ENCODE measurements at places on chromosomes 13 and 19.

- DNase-seq: no peak
Measured at GRCh38 chr19:49456326-49456725, 3.3 kb downstream of the ALDH16A1 start.

GRCh38 chr13:112968380-112968909, 569 bp upstream of the MCF2L start:
- DNase-seq: no peak

- no peak for DNase-seq
Measured at GRCh38 chr19:8666814-8667405, 31.7 kb downstream of the ACTL9 start.

DNA sequence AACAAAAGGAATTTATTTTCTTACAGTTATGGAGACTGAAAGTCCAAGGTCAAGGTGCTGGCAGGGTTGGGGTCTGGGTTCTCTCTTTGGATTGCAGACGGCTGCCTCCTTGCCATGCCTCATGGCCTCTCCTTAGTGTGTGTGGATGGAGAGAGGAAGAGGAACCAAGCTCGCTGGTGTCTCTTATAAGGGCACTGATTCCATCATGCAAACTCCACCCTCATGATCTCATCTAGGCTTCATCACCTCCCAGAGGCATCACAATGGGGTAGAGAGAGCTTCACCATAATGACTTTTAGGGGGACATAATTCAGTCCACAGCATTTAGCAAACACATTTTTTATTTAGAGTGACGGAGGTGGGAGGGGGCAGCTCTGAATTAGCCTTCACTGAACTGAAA, 104.9 kb upstream of the ABCC4 start:
- DNase-seq: no peak

DNA sequence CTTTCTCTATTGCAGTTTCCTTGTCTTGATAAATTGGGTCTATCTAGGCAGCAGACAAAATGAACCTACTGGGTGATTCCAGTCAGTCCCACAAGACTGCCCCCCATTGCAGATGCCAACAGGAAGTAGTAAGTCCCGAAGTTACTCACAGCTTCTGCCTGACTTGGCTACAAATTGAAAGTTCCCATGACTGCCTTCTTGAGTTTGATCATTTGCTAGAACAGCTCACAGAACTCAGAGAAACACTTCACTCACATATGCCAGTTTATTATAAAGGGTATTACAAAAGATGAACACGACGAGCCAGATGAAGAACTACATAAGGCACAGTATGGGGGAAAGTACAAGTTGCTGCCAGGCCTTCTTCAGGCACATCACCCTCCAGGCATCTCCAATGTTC, 50.0 kb downstream of the TEX26 start:
- DNase-seq: no peak

DNA sequence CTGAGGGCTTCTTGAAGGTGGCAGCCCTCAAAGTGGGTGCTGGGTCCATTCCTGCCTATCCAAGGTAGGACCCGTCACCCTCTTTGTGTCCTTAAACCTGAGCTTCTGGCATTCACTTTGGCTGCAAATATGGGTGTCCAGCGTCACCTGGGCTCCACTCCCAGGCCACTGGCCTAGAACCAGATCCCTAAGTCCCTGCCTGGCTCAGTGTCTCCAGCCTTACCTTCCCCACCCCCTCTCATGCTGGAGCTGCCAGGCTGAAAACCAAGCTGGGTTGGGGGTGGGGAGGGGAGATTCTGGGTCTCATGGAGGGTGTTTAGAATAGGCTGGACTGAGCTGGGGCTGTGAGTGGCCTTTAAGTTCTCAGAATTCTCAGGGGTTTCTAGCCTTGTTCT, 12.4 kb downstream of the PDE4A start:
- no peak for DNase-seq

DNA sequence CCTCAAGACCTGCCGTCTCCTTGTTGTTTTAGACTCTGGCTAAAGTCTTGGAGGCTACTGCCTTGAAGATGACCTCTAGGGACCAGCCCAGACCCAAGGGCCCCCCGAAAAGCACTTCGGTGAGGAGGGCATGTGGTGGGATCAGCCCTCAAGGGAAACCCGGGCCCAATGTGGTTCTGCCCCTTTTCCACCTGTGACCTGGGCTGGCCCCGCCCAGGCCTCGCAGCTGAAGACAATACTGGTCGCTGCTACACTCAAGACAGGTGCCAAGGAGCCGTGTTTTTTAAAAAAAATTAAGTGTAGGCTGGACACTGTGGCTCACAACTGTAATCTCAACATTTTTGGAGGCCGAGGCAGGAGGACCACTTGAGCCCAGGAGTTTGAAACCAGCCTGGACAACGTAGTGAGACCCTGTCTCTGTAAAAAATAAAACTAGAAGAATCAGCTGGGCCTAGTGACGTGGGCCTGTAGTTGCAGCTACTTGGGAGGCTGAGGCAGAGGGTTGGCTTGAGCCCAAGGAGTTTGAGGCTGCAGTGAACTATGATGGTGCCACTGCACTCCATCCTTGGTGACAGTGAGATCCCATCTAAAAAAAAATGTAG, 903 bp downstream of the TLE6 start:
- no peak for DNase-seq

DNA sequence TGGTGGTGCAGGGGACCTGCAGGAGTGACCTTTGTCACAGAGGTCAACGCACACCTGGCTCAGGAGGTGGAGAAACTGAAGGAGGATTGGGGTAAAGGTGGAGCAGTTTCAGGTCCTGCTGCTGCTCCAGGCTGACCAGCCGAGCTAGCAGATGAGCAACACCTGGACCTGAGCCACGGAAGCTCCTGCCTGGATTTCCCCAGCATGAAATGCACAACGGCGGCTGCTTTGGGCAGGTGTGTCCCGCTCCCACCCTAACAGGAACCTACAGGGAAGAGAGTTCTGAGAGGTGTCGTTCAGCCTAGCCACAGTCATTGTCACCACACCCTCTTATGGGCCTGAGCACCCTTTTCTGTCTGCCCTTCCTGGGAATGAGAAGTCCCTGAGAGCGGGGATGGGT, 15.7 kb upstream of the CD177 start:
- no peak for DNase-seq

GRCh38 chr19:16003391-16003790, 54.6 kb downstream of the OR10H4 start:
- DNase-seq: no peak

DNA sequence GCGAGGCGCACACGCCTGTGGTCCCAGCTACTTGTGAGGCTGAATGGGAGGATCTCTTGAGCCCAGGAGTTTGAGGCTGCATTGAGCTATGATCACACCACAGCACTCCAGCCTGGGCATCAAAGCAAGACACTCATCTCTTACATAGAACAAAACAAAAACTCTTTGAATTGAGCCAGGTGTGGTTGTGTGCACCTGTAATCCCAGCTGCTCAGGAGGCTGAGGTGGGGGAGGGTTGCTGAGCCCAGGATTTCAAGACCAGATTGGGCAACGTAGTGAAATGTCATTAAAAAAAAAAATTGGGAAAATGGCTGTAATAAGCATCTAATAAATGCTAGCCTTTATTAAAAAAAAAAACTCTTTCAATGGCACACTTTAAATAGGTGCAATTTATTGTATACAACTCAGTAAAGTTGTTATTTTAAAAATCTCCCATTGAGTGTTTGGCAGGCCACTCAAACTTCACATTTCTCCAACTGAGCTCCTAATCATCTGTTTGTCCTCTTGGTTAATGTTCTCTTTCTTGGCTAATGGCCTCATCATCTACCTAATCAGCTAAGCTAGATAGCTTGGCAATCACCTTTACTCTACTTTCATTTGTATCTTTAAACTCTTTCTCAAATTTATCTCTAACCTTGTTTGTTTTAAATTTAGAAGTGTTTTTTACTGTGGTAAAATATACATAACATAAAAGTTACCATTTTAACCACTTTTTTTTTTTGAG, 28.1 kb upstream of the HMGB1 start:
- no peak for DNase-seq

DNA sequence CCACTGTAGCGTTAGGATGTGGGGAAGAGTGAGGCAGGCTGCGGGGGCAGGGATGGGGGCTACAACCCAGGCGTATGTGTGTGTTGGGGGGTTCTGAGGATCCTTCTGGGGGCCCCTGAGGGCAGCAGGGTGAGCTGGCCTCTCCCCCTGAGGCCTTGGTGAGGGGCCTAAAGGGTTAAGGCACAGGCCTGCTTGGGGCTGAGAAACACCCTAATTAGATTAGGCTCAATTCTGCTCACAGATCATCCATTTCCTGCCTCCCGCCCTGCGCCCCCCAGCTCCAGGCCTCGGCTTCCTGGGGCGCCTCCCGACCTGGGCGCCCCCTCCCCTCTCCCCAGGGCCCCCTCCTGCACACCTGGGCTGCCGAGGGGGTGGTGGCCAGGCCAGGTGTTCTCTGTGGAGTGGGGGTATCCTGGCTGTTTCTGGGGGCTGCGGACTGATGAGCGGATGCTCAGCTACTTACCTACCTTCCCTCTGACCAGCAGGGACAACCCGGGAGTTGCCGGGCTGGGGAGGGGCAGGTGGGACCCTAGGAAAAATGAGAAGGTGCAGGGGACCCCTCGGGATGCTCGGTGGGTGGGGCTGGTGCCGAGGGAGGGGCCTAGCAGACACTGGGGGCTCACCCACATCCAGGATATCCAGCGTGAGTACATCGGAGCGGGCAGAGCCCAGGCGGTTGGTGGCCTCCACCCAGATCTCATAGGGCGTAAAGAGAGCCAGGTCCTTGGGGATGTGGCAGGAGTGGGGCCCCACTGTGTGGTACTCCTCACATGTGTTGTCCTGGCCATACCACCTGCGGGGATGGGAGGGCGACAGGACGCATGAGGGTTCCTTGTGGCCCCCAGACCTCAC, 8.6 kb downstream of the CRLF1 start:
- DNase-seq: no peak

GRCh38 chr13:50162001-50162400, 146.8 kb downstream of the KCNRG start:
- DNase-seq: no peak

DNA sequence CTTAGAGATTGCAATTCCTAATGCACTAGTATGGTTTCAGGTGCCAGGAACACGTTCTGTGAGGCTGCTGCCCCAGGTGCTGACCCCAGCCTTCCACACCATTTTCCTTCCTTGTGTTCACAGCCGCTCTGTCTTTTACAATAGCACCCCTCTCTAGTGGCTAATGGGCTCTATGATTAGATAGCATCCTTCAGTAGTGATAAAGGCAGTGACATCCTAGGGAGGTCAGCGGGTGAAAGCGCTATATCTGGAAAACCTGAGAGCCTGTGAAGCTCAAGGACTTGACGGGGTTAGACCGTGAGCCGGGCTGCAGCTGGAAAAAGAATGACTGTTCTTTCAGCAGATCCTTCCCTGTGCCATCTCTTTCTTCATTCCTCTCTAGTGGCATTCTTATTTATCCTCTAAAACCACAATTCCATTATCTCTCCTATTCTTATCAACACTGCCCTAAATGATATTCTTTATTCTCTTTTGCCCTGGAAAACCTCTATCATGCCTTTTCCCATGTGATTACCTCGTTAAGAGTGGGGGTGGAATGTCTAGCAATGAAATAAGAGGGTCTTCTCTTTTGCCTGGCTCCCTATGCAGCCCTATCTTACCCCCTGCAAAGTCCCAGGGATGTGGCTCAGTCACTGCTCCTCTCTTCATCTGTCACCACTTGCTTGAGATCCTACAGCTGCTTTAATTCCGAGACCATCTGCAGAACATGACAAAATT, 21.8 kb downstream of the ALOX5AP start:
- no peak for DNase-seq

DNA sequence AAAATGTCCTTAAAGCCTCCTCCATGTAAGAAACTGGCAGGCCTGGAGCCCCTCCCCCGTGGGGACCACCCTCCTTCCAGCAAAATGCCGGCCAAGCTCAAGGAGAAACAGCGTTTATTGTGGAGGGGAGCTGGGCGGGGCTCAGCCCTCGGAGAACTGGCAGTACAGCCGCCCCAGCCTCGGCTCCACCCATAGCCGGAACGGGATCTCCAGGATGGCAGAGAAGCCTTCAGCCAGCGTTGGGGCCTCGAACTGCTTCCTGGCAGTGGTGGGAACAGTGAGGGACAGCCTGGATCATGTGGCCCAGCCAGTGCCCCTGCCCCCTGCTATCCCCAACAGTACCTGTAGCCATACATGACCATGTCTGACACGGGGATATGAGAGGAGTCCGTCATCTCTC, 6.3 kb downstream of the PNKP start:
- DNase-seq: peak; percentile 32

GRCh38 chr13:106597749-106598395, 29.9 kb upstream of the ARGLU1 start:
- DNase-seq: no peak

- no peak for DNase-seq
Measured at GRCh38 chr19:33866696-33867095, 70.0 kb downstream of the KCTD15 start.

- no peak for DNase-seq
Measured at GRCh38 chr13:51435002-51435578, 17.7 kb downstream of the INTS6 start.

DNA sequence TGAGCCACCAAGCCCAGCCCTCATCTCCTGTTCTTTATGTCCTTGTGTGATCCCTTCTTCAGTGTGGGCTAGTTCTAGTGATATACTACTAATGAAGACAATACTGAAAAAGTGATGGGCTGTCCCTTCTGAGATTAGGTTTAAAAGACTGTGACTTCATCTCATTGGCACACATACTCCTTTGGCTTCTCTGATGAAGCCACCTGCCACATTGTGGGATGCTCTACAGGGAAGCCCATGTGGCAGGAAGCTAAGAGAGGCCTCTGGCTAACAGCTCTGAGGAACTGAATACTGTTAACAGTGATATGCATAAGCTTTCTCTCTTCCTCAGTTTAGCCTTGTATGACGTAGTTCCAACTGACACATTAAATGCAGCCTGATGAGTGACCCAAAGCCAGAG, 13.6 kb downstream of the CSNK1A1L start:
- DNase-seq: no peak

DNA sequence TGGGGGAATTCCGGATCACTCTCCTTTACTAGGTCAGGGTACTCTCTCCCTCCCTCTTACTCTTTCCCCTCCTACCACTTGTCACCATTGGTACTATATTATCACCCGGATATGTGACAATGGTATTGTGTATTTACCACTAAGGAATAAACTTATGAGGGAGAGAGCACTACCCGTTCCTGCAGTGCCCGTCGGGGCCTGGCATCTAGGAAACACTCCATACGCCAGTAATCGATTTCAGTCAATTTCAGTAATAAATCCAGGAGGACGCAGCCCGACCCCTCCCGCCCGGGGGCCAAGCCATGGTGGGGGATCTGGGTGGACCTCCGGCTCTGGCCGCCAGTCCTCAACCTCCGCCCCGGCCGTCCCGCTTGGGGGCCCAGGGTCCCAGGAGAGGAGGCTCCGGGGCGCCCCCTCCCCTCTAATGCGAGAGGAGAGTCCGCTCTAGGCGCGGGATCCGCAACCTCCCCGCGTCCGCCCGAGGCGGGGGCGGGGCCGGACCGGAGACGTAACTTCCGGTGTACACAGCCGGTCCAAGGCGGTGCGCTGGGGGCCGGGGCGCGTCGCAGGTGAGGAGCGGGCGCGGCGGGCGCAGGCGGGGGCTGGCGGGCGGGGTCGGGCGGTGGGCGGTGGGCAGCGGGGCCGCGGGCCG, at the start of gene GARRE1:
Gene GARRE1 (plus strand): TSS at position 509 of the 652 bp plus-strand sequence. CDS start 45,920 bp downstream, outside the sequence.
- peak; percentile 82 for DNase-seq

DNA sequence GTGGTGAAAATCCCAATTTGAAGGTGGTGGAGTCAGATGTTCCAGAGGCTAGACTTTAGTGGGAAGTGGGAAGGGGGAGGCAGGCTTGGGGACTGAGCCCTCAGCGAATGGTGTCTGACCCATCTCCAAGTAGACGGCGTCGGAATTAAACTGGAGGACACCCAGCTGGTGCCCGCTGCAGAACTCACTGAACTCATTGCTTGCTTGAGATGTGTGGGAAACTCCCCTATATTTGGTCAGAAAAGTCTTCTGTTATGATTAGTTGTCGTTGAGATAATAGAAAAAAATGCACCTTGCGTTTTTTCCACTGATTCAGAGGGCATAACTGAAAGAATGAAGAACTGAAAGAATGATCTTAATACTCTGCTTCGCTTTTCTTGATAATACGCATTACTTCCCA, 871 bp upstream of the ZNF583 start:
- DNase-seq: no peak
